CD4-positive, alpha-beta memory T cell (primary cell): ENCODE measurements at places on chromosomes 11 and 22. TPM values are rescaled to one million over a fixed set of nuclear protein-coding genes. Genes with fewer than 3 reads are reported as not detected.
A peak's percentile ranks its signal among the peaks of the same experiment; 100 is the strongest.

- no peaks in the 10 kb centered on the region for H3K4me1 ChIP-seq
- no peaks in the 10 kb centered on the region for H3K36me3 ChIP-seq
These were observed 20.2 kb downstream of the BPIFC start for GRCh38 chr22:32444068-32444467.

GRCh38 chr11:47477323-47477722, 28.4 kb upstream of the RAPSN start:
- no peak overlapping the region for H3K27ac ChIP-seq
- DNase-seq: no peak
- H3K36me3 ChIP-seq: peaks cover 86% of the 10 kb centered on the region
- no peak overlapping the region for H3K4me3 ChIP-seq

- H3K4me1 ChIP-seq: no peaks in the 10 kb centered on the region
- peaks cover 4% of the 10 kb centered on the region for H3K27me3 ChIP-seq
- no peaks in the 10 kb centered on the region for H3K36me3 ChIP-seq
These were observed 154.7 kb downstream of the C11orf91 start for GRCh38 chr11:33545931-33546330.

GRCh38 chr11:124761301-124762104, 587 bp downstream of the ESAM start:
- peaks cover 34% of the 10 kb centered on the region for H3K27me3 ChIP-seq
- H3K4me1 ChIP-seq: peaks cover 33% of the 10 kb centered on the region
- no peaks in the 10 kb centered on the region for H3K36me3 ChIP-seq
- no peak for DNase-seq
- no peak overlapping the region for H3K27ac ChIP-seq
- peak overlapping the region; percentile 61 for H3K4me3 ChIP-seq

DNA sequence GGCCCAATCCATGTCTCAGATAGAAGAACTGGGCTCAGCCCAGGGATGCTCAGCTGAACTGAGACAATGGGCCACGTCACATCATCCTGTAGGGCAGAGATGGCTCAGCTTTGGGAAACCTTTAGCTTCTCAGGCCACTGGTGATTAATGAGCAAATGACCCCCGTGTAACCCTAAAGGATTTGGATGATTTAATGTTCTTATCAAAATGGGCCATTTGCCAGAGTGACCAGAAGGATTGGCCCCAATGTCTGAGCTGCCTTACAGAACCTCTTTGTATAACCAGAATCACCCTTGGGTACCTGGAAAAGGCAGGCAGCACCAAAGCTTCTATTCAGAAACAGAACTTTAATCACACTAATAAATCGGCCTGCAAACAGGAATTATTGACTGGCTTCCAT, 73.7 kb downstream of the ABTB2 start:
- H3K4me1 ChIP-seq: no peaks in the 10 kb centered on the region
- H3K27me3 ChIP-seq: no peaks in the 10 kb centered on the region
- DNase-seq: no peak
- no peak overlapping the region for H3K4me3 ChIP-seq
- no peak overlapping the region for H3K27ac ChIP-seq
- H3K36me3 ChIP-seq: no peaks in the 10 kb centered on the region

- H3K4me3 ChIP-seq: no peak overlapping the region
- no peaks in the 10 kb centered on the region for H3K36me3 ChIP-seq
- H3K27me3 ChIP-seq: no peaks in the 10 kb centered on the region
- no peaks in the 10 kb centered on the region for H3K4me1 ChIP-seq
- DNase-seq: no peak
These were observed 75.4 kb upstream of the RCN1 start for GRCh38 chr11:32015427-32015826.

DNA sequence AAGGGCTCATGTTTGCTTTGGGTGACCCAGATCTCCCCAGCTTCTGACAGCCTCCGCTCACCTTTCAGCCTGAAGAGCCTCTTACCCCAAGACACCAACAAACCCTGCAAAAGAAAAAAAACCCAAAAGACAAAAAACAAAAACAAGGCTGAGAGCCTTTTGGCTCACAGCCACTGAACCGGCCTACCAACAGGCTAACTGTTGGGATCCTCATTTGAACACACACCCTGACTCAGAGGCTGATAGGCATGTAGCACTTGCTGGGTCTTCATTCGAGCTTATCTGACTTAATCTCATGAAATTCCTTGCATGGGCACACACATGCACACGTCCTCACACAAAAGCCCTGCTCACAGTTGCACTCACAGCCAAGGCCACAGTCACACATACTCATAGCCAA, 22.9 kb upstream of the TSKU start:
- DNase-seq: no peak
- no peaks in the 10 kb centered on the region for H3K4me1 ChIP-seq
- no peaks in the 10 kb centered on the region for H3K36me3 ChIP-seq
- H3K4me3 ChIP-seq: no peak overlapping the region
- H3K27me3 ChIP-seq: no peaks in the 10 kb centered on the region

- peaks cover 50% of the 10 kb centered on the region for H3K36me3 ChIP-seq
- peaks cover 33% of the 10 kb centered on the region for H3K4me1 ChIP-seq
- no peak overlapping the region for H3K27ac ChIP-seq
- H3K27me3 ChIP-seq: no peaks in the 10 kb centered on the region
- H3K4me3 ChIP-seq: no peak overlapping the region
These were observed 3.8 kb downstream of the PRPF19 start for GRCh38 chr11:60902625-60903024.

- H3K4me3 ChIP-seq: no peak overlapping the region
- no peaks in the 10 kb centered on the region for H3K27me3 ChIP-seq
- DNase-seq: no peak
These were observed 28.8 kb upstream of the P2RY2 start for GRCh38 chr11:73189315-73189714.

- H3K4me3 ChIP-seq: no peak overlapping the region
- H3K27me3 ChIP-seq: no peaks in the 10 kb centered on the region
- no peak overlapping the region for H3K27ac ChIP-seq
- no peaks in the 10 kb centered on the region for H3K4me1 ChIP-seq
- no peak for DNase-seq
These were observed 30.2 kb upstream of the CRYBB3 start for GRCh38 chr22:25169278-25170031.

DNA sequence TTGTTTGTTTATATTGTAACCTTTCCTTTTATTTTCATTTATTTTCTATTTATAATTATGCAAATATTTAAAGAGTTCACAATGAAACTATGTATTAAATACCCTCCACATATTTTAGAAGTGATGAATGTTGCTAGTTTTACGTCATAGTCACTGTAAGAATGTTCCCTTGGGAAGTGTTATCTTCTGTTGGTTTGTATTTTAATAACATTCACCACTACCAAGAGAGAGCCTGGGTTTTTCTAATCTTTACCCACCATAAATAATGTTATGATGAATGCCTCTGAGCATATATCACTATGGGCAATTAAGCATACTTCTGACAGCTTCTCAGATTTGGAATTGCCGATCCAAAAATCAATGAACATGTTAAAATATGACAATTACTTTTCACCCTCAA, 80.7 kb downstream of the GGT1 start:
- no peaks in the 10 kb centered on the region for H3K36me3 ChIP-seq
- no peak overlapping the region for H3K27ac ChIP-seq
- H3K4me1 ChIP-seq: no peaks in the 10 kb centered on the region
- no peak overlapping the region for H3K4me3 ChIP-seq

DNA sequence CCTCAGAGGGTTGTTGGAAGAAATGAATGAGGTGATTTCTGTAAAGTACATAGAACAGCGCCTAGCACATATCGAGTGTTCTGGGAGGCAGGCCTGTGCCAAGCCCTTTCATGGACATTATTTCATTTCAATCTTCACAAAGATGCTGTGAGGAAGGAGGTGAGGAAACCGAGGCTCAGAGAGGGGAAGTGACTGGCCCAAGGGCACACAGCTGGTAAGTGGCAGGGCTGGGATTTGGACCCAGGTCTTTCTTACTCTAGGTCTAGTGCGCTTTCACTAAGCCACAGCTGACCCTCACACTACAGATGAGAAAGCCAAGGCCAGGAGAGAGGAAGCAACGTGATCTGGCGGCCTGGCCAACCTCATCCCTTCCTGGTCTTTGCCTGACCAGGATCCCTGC, 2.0 kb downstream of the PELI3 start:
- DNase-seq: no peak
- no peak overlapping the region for H3K27ac ChIP-seq

GRCh38 chr11:76680518-76681425, 10.2 kb upstream of the LRRC32 start:
- no peaks in the 10 kb centered on the region for H3K4me1 ChIP-seq
- no peak overlapping the region for H3K4me3 ChIP-seq
- DNase-seq: peak; percentile 54
- H3K36me3 ChIP-seq: no peaks in the 10 kb centered on the region

DNA sequence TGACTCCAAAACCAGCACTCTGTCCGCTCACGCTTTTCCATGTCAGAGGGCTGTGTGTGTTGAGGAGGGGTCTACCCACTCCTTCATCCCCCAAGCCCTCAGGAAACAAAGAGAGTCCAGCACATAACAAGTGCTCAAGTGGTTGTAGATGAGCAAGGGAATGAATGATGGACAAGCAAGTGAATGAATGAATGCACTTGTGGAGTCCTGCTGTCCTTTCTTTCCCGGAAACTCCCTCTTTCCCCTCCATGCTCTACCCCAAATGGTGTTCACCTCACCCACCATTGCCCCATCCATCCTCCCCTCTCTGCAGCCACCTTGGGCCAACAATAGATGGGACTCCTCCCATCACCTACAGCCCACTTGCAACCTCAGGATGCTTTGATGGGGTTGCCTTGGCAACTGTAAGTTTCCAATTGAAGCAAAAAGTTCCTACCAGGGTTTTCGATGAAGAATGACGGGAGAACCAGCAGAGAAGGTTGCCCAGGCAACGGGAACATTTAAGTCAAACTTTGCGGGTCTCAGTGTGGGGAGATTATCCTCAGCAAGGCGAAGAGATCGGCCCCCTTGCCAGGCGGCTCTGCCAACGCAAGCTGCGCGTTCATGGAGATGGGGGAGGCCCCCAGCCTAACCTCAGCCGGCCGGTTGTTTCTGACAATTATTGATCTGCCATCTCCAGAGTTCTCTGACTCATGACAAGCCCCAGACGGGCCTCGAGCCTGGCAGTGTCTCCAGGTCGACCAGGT, 51.1 kb downstream of the MCM5 start:
- no peak for DNase-seq
- H3K36me3 ChIP-seq: no peaks in the 10 kb centered on the region
- H3K4me1 ChIP-seq: no peaks in the 10 kb centered on the region

APOC3 gene
- polyA plus RNA-seq: not detected

KREMEN1 gene
- polyA plus RNA-seq: not detected

OR2AT4 gene
- polyA plus RNA-seq: not detected

OR52H1 gene
- polyA plus RNA-seq: not detected
